ENCODE measurements at places on chromosomes 2 and 18. TPM values are rescaled to one million over a fixed set of nuclear protein-coding genes. Genes with fewer than 3 reads are reported as not detected.

DNA sequence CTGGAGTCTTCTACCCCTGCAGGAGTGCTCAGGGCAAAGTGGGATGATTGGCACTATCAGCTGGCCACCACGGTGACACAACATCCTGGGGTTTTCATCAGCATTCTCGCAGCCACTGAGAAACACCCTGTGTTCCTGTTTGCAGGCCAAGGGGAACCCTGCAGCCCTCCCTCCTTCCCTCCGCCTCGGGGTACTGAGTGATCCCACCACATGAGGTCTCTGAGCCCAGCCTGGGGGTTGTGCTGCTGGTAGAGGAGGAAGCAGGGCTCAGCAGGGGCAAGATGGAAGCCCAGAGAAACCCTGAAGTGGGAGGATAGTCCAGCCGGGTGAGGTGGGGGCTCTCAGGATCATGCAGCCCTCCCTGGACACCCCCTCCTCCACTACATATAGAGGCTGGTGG is at the start of gene OXER1:
OXER1 (minus strand) TSS at position 40 of the 400 bp plus-strand sequence. CDS start 73 bp downstream, outside the sequence.
- H3K27me3 ChIP-seq: no peaks in the 10 kb centered on the region
- no peaks in the 10 kb centered on the region for H3K36me3 ChIP-seq
- DNase-seq: peak; percentile 60

EGR4 gene
- total RNA-seq: not detected

HRH4 gene
- under 0.01 TPM for total RNA-seq

ST8SIA3 gene
- total RNA-seq: 0.71 TPM

DNA sequence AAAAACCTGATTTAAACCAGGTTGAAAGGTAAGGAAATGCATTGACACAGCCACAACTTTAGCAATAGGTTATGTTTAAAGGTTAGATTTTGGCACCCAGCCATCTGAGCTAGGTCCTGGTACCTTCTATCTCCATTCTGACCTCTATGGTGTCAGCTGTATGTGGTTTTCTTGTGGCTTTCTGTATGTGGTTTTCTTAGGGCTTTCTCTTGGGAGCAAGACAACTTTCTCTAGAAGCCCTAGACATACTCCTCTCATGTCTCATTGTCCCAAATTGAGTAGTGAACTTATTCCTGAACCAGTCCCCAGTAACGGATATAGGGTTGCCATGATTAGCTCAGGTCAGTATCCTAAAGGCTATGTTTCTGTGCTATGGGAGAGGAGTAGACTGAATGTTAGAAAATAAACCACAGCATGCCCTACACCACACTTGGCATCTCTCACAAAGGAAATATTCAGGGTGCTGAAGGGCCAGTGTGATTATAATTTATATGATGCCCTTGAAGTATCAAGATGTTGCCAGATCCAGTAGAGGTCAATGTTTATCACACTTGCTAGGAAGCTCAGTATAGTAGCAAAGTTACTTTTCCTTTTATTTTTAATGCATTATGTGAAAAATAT is 176.1 kb downstream of the CAPN13 start:
- DNase-seq: no peak
- no peaks in the 10 kb centered on the region for H3K36me3 ChIP-seq
- no peak overlapping the region for H3K27ac ChIP-seq
- H3K4me1 ChIP-seq: no peaks in the 10 kb centered on the region

DNA sequence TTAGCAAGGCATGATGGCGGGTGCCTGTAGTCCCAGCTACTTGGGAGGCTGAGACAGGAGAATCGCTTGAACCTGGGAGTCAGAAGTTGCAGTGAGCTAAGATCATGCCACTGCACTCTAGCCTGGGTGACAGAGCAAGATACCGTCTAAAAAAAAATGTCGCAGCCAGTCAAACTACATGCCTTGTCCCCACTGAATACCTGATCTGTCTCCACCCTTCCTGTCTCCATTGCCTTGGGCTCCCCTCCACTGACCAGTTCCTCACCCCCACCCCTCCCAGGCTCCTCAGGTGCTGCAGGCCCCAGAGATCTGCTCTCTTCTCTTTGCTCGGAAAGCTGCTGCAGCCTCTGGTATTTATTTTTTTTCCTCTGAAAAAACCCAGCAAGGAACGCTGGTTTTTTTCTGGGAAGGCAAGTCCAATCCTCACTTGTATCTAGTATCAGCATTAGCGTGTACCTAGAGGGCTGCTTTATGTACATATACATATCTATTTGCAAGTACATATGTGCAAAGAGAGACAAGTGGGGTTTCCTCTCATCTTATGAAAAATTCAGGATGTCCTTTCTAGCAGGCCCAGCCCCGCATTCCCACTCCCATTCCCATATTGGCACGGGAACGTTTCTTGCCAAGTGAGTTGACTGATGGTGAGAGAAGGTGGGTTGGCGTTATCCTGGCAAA is 4.4 kb downstream of the PSD4 start:
- no peaks in the 10 kb centered on the region for H3K36me3 ChIP-seq
- H3K27me3 ChIP-seq: no peaks in the 10 kb centered on the region
- H3K4me3 ChIP-seq: no peak overlapping the region
- H3K4me1 ChIP-seq: no peaks in the 10 kb centered on the region

GAD1 gene
- total RNA-seq: 0.41 TPM

DNA sequence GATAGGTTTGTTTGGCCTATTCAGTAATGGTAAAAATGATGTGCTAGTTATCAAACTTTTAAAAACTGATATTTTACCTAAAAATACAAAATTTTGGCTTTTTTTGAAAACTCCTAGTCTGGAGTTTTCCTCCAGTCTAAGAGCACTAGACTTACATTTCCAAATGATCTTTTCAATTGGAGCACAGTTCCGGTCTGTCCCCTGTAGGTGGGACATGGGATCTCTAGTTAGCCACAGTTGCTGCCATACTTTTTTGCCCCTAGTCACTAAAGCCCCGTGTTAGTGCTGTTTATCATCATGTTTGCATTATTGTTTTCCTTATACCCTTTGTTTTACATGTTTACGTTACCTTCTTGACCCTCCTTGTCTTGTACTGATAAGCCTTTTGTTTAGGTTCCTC is 52.4 kb downstream of the RELCH start:
- DNase-seq: no peak
- no peaks in the 10 kb centered on the region for H3K36me3 ChIP-seq
- no peak overlapping the region for H3K4me3 ChIP-seq
- no peaks in the 10 kb centered on the region for H3K27me3 ChIP-seq

DNA sequence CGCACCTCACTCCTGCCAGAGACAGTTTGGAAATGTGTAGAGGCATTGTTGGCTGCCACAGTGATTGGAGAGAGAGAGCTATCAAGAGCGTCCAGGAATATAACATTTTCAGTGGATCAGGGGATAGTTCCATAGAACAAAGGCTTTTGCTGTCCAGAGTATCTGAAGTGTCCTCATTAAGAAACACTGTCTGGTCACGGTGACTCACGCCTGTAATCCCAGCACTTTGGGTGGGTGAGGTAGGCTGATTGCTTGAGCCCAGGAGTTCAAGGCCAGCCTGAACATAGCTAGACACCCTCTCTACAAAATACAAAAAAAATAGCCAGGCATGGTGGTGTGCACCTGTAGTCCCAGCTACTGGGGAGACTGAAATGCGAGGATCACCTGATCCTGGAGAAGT is 231.1 kb downstream of the MBD5 start:
- no peak for DNase-seq
- H3K4me1 ChIP-seq: no peaks in the 10 kb centered on the region
- no peak overlapping the region for H3K27ac ChIP-seq
- no peaks in the 10 kb centered on the region for H3K27me3 ChIP-seq
- no peaks in the 10 kb centered on the region for H3K36me3 ChIP-seq
- H3K4me3 ChIP-seq: no peak overlapping the region

- H3K27ac ChIP-seq: no peak overlapping the region
- H3K36me3 ChIP-seq: no peaks in the 10 kb centered on the region
- no peak overlapping the region for H3K4me3 ChIP-seq
- no peaks in the 10 kb centered on the region for H3K4me1 ChIP-seq
Observed at GRCh38 chr2:105541189-105542050, 142.6 kb upstream of the FHL2 start.

DNA sequence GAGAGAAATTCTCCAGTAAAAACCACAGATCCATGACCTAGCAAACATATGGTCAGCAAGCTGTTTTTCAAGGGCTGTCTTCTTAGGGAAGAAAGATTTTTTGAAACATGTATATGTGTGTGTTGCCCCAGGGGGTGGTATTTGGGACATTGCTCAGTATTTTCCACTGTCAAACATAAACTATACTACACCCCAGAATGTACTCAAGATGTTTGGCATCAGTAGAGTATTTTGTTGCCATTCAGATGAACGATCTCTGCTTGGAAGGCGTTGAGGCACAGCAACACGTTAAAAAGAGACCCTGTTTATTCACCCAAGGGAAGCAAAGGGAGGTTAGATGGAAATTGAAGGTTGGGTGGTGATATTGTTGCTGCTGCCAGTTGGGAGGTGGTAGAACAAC is 30.0 kb downstream of the EEF1B2 start:
- no peak overlapping the region for H3K4me3 ChIP-seq
- DNase-seq: no peak
- H3K4me1 ChIP-seq: no peaks in the 10 kb centered on the region
- H3K27me3 ChIP-seq: no peaks in the 10 kb centered on the region
